Activated T-helper 9 cell treated with anti-CD3 and anti-CD28 coated beads, Interleukin-2, amount 50 U/mL, for 16 hours (primary cell): ENCODE measurements at places on chromosomes 1 and 21.

DNA sequence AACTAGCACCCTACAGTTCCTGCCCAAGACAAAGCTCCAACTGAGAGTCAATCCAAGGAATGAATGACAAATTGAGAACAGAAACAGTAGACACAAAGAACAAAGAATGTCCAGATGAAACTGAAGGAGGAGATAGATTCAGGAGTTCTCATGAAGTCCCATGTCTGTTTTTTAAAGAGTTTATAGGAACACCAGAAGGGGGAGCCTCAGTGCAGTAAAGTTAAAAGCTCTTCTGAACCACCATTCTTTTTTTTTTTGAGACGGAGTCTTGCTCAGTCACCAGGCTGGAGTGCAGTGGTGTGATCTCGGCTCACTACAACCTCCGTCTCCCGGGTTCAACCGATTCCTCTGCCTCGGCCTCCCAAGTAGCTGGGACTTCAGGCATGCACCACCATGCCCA, 323.6 kb downstream of the MRPL39 start:
- DNase-seq: no peak

- no peak for DNase-seq
Observed at GRCh38 chr21:18252680-18253079, 8.0 kb downstream of the CHODL start.

- no peak for DNase-seq
Observed at GRCh38 chr1:220748936-220749335, 814 bp downstream of the MTARC2 start.

DNA sequence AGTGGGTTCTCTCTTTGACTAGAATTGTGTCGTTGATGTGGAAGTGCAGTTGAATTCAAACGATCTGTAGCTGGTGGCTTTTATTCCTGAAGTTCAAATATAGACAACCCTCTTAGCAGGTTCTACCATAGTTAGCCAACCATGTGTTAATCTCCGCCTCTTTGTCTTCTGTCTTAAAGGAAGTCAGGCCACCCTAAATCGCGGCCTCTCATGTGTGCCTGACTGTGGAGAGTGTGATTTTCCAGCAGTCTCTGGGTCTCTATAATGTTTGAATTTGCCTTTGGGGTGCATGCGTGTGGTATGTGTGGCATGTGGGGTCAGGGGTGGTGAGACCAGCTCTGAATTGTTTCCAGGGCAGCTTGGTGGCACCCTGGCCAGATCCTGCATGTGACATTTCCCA, 244.9 kb downstream of the DISC1 start:
- DNase-seq: no peak

DNA sequence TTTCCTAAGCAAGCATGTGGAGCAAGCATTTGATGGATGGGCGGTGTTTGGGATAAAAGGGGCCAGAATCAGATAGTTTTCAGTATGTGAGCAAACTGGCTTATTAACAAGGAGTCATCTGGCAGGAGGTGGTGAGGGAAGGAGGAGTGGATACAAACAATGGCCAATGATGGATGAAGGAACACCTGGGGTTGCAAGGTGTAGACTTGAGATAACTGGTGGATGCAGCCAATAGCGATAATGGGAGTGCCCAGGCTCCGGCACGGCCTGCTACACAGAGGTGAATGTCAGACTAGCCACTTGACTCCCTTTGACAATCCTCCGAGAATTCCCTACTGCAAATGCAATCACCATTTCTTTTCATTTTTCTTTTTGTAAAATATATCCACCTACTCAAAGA, 41.7 kb downstream of the C8B start:
- no peak for DNase-seq

DNA sequence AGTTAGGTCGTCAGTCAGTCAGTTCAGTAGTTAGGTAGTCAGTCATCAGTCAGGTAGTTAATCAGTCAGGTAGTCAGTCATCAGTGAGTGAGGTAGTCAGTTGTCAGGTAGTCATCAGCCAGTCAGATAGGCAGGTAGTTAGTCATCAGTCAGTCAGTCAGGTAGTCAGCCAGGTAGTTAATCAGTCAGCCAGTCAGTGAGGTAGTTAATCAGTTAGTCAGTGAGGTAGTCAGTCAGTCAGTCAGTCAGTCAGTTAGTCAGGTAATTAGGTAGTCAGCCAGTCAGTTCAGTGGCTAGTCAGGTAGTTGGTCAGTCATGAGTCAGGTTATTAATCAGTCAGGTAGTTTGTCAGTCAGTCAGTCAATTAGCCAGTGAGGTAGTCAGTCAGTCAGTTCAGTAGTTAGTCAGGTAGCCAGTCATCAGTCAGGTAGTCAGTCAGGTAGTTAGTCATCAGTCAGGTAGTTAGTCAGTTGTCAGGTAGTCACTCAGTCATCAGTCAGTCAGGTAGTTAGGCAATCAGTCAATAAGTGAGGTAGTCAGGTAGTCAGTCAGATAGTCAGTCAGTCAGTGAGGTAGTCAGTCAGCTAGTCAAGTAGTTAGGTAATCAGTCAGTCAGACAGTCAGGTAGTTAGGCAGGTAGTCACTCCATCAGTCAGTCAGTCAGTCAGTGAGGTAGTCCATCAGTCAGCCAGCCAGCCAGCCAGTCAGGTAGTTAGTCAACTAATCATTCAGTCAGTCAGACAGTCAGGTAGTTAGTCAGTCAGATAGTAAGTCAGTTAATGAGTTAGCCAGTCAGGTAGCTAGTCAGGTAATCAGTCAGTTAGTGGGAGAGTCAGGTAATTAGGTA, 16.2 kb downstream of the KRTAP10-1 start:
- DNase-seq: no peak

DNA sequence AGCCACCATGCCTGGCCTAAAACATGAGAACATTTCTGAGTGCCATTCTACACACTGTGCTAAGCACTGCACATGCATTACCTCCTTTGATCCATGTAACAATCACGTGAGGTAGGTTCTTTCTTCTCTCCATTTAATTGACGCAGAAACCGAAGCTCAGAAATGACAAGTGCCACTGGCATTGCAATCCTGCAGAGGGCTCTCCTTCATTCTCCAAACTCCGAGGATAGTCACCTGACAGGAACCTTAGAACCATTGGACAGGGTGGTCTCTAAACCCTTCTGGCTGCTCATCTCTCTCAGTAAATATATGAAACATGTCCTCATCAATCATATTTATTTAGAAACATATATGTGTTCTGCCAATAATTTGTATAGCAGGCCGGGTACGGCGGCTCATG, 167.1 kb upstream of the JUN start:
- DNase-seq: no peak

DNA sequence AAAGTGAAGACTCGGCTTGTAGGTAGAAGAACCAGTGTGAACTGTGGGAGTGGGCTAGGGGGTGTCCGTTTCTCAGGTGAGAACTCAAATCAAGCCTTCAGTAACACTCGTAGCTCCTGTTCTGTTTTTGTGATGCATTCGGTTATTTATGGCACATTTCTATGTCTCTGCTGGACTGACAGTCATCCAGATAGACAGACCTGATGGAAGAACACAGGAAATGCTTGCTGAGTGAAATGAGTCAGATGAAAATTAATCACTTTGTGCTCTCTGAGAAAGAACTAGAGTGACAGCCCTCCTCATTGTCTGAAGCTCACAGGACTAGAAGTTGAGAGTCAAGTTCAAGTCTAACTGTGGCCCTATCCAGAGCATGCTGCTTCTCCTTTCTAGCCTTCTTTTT, 360.1 kb upstream of the PLXNA2 start:
- no peak for DNase-seq

DNA sequence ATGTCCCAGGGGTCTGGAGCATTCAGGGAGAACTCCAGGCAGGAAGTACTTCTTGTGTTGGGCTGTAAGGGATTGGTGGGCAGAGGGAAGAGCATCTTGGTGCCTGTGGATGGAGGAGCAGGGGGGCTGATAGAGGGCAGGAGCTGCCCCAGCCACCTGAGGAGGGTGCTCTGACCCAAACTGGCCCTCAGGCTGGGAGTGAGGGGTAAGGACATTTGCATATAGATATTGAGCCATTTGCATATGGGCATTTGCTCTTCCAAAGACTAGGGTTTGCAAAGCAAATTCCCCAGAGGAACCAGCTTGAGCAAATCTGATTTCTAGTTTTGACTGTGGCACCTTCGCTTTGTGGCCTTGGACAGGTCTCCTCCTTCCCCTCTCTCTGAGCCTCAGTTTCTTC, 18.2 kb downstream of the ZNF362 start:
- DNase-seq: no peak

GRCh38 chr1:24199291-24199900, 12.3 kb upstream of the IFNLR1 start:
- peak; percentile 57 for DNase-seq

DNA sequence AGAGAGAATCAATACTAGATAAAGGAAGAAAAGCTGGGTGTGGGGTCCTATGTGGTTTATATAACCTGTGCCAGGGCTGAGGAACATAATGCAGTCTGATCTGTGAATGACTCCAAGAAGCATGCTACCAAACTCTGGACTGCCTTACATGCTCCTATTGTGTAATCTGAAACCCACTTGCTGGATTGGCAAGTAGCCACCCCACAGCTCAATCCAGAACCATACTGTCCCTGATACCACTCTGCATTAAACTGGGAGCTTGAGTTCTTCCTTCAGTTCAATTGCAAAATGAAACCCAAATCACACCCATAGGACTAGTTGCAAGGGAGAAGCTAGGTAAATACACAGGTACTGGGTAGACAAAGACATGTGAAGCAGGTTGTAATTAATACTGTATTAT, 115.4 kb upstream of the NEGR1 start:
- no peak for DNase-seq

DNA sequence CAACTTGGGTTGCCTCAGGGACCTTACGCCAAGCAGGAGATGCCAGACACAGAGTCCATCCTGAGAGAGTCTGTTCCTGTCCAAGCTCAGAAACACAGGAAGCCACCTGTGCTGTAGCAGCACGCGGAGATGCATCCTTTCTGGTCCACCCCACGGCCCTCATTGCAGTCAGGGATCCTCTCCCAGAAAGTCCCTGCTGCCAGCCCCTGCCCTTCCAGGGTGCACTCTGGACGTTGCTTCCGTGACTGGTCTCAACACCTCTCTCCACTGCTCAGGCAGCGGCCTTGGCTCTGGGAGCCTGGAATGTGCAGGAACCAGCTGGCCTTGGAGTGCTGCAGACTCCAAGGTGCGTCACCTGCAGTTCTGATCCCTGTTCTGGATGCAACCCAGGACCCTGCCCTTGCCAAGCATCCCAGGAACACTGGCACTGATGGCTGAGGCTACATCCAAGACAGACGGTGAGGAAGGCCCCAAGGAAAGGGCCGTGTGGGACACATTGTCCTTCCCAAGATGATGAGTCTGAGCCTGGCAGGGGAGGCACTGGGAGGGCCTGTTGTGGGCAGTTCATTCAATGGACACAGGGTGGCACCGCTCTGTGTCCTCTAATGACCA, 21.7 kb upstream of the COL6A1 start:
- DNase-seq: no peak

GRCh38 chr1:37851782-37852210, 7.6 kb downstream of the MTF1 start:
- no peak for DNase-seq

DNA sequence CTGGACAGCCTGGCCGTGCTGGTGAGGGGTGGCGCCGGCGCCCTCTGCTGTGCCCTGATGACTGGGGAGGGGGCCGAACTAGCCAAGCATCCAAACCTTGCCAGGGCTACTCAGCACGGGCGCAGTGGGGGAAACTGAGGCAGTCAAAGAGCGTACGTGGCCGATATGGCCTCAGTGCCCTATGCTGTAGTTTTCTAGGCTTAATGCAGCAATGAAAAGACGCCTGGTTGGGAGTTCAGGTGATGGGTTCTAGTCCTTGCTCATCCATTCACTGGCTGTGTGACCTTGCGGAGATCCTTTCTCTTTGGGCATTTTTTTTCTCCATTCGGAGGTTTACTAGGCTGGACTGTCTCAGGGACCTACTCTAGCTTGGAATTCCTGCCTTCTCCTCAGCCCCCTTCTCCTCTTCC, 822 bp downstream of the MTX1 start:
- no peak for DNase-seq

GRCh38 chr1:109547463-109548320, 723 bp upstream of the GNAI3 start:
- DNase-seq: no peak

GRCh38 chr1:162250004-162250730, 126.5 kb downstream of the SPATA46 start:
- DNase-seq: no peak

DNA sequence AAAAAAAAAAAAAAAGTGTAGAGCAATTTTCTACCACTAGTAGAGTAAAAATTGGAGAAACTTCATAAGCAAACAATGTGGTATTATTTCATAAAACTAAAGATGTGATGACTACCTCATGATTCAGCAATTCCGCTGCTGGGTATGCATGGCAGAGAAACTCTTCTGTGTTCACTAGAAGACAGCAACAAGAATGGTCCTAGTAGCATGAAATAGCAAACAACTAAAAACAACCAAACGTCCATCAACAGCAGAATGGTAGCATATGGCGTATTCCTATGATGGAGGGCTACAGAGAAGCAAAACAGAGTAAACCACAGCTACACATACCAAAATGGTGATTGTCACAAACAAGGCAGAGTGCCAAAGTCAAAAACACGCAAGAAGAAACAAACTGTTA, 18.9 kb downstream of the HTR1D start:
- no peak for DNase-seq

DNA sequence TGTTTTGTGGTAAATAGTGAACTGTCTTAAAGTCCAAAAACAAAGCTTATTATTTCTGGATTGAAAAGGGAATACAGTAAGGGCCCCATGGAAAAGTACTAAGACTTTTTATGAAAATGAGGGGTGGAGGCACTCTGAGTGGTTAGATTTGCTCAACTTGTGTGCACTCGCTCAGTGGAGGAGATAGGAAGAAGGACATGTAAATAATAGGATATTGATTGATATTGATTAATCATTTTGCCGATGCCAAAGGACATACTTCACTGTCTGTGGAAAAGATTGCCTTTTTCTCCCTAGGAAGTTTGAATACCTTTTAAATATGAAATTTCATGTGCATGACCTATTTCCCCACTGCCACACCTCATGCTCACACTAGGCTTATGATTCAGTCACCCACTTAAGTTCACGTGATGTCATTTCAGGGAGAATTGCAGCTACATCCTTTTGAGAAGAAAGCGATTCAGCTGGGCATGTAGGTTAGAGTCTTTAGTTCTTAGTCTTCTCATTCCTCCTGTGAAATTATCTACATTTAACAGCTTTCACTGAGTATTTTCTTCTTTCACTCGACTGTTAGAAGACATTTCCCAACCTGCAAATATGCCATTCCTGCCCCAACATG, 5.0 kb downstream of the MTR start:
- DNase-seq: no peak

DNA sequence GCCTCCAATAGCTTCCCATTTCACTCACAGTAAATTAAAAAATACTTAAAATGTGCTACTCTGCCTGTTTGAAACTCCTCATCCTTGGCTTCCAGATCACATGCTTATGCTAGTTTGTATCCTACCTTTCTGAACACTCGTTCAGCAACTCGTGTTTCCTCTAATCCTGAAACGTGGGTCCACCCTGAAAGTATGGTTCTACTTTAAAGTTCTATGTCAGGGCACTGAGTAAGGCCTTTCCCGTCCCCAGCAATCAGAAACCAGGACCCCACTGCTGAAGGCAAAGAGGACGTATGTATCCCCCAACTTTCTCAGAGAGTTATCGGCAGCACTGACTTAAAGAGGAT, 419 bp upstream of the TSEN15 start:
- DNase-seq: no peak

- DNase-seq: no peak
Observed at GRCh38 chr1:78081980-78082860, 36.5 kb downstream of the GIPC2 start.

GRCh38 chr1:170366980-170367379, 165.0 kb upstream of the GORAB start:
- DNase-seq: no peak
